ENCODE measurements at places on chromosomes 11 and 22.

DNA sequence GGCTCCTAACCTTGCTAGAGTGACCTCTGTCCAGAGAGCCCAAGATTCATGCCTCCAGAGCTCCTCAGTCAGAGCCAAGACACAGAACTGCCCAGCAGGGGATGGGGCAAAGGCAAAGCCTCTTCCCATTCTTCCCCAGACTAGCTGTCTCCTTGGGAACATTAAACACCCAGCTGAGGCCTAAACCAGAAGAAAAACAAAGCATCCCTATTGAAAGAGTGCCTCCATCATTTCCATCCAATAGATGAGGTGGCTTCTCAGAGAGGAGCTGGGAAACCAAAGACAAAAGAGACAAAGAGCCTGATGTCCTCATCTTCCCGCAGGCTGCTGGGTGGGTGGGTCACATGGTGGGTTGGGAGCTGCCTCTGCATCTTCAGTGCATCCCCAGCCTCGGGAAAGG, 37.4 kb downstream of the COMMD9 start:
- DNase-seq: no peak

GRCh38 chr11:116310226-116310625, 462.6 kb downstream of the BUD13 start:
- DNase-seq: no peak

DNA sequence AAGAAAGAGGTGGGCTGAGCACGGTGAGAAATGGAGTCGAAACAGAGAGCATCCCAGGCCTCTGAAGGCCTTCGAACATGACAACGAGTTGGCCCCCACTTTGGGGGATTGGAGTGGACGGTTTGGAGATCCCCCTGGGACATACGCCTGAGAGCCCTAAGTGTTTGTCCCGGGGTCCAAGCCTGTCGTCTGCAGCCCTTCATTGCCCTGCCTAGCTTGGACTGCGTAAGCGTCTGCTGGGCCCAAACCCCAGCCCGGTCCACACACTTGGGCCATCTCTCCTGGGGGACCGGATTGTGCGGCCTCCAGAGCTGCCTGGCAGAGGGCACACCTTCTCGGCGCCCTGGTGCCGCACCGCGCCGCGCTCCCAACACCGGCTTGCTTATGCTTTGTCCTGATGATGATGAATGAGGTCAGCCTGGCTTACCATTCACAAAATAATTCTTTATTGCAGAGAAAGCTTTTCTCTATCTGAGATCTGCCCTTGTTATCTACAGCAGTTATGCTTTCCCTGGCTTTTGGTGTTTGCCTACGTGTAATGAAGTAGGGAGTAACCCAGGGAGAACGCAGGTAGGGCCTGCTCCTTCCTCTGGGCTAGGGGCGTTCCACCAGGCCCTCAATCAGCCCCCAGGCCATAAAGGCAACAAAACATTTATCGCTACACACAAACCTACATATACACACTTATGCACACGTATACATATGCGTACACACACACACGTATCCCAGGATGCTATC, 85.9 kb upstream of the PPARA start:
- no peak for DNase-seq

DNA sequence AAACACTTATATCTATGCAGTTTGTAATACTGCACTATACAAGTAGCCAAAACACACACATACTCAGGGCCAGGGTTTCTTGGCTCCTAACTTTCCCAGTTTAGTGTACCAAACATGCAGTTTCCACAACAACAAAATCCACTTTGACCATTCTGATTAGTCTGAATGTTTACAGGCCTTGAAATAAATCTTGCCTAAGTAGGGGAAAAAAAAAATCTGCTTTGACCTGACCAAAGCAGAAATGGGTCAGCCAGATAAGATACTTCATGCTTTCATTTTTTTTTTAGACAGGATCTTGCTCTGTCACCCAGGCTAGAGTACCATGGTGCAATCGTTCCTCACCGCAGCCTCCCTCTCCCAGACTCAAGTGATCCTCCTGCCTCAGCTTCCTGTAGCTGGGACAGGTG, 10.1 kb downstream of the PRR14L start:
- no peak for DNase-seq

DNA sequence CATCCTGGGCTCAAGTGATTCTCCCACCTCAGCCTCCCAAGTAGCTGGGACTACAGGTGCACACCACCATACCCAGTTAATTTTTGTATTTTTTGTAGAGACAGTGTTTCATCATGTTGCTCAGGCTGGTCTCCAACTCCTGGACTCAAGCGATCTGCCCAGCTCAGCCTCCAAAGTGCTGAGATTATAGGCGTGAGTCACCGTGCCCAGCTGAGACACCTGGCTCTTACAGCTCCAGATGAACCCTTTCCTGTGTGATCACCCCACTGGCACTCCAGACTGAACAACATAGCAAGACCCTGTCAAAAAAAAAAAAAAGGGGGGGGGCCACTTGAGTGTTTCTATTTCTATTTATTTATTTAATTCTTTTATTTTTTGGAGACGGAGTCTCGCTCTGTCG, 1.0 kb upstream of the ADSL start:
- DNase-seq: peak; percentile 82

- no peak for DNase-seq
Observed at GRCh38 chr11:57761301-57762234, at the start of gene CTNND1. Gene CTNND1, plus strand, starts transcription at chr11:57761802. Its CDS starts 29,677 bp downstream, at chr11:57791479.

- peak; percentile 74 for DNase-seq
Observed at GRCh38 chr11:102306048-102306597, 11.2 kb upstream of the BIRC3 start.

- peak; percentile 15 for DNase-seq
Observed at GRCh38 chr22:45164270-45165088, 754 bp downstream of the NUP50 start.

DNA sequence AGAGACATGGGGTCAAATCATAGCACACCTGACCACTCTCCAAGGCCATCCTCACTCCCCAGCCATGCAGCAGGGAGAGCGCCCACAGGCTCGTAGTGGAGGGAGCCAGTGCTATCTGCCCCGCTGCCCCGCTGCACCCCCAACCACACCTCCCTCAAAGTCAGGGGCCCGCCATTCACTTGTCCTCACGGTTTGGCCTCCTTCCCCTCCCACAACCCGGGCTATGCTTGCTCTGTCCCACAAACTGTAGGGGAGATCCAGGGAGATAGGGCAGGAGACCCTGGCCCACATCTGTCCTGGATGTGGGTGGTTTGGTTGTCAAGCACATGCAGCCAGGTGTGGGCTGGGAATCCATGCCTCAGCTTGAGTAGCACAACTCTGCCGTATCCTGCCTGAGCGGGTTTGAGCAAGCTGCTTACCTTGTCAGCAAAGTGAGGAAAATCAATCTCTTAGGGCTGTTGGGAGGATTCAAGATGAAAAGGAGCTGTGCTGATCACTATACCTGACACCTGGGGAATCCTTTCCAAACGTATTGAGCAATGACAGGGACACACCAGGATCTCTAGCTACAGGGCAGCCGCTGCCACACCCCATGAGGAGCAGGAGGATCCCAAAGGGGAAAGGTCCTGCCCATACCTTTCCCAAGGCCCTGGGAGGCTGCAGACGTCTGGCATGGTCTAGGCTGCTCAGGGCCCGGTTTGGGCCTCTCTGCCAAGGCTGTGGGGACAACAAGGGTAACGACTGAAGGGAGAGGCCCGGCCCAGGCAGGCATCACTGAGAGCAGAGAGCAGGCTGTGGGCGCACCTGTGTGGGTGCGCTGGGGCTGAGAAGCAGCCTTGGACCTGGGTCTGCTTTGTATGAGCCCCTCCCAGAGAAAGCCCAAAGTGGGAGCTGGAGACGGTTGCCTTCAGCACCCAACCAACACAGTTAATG, 23.3 kb downstream of the KCNJ5 start:
- DNase-seq: no peak

DNA sequence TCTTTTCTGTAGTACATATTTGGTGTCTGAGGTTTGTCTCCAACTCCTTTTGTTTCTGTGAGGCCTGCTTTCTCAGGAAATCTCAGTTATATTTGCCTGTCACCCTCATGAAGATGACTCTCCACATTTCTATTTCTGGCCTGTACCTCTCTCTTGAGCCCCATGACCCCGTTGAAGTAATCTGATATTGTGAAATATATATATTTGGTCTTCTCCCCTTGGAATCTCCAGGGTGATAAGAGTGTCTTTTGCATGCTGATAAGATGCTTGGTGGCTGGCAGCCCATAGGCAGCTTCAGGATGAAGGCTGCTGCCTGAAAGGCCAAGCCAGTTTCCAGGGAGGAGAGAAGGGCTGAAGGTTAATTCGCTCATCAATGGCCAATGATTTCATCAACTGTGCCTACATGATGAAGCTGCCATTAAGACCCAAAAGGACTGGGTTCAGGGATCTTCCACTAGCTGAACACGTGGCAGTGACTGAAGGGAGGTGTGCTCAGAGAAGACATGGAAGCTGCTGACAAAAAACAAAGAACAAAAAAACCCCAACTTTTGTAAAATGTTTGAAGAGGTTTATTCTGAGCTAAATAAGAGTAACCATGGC, 67.4 kb downstream of the MICAL2 start:
- DNase-seq: no peak

GRCh38 chr11:124168796-124169195, 14.3 kb upstream of the OR10D3 start:
- DNase-seq: no peak

- no peak for DNase-seq
Observed at GRCh38 chr22:21916309-21916918, 36.2 kb downstream of the PPM1F start.

DNA sequence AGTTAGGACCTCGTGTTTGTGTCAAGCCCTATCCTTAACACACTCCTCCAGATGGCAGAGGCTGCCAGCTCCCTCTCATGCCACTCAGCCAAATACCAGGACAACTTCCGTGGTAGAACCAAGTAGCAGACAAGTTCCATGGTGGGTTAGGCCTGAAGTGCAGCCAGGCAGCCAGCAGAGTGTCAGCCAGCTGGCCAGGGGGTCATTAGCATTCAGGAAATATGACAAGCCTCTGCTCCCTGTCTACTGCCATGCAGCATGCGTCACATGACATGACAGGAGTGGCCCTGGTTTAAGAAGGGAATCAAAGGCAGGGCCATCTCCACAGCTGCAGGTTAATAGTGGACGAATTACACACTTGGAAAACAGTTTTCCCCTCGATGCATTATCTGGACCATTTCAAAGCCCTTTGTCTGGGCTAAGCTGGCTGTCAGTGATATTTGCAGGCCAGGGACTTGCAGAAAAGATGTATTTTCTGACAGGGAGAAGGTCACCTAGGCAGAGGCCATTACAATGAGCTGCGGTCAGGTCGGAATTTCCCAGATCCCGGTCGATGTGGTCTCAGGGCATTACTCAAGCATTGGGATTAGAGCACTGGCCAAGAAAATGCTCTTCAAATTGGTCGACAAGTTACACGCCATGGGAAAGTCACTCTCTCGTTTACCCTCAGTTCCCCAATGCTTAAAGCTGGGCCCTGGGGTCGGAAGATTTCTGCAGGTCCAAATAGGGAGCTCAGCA, 461.7 kb upstream of the CADM1 start:
- DNase-seq: no peak

- no peak for DNase-seq
Observed at GRCh38 chr11:10317151-10317755, 12.4 kb downstream of the ADM start.

GRCh38 chr11:73579641-73580434, 18.1 kb downstream of the FAM168A start:
- DNase-seq: no peak

- no peak for DNase-seq
Observed at GRCh38 chr22:36225333-36225922, 13.9 kb downstream of the APOL2 start.

DNA sequence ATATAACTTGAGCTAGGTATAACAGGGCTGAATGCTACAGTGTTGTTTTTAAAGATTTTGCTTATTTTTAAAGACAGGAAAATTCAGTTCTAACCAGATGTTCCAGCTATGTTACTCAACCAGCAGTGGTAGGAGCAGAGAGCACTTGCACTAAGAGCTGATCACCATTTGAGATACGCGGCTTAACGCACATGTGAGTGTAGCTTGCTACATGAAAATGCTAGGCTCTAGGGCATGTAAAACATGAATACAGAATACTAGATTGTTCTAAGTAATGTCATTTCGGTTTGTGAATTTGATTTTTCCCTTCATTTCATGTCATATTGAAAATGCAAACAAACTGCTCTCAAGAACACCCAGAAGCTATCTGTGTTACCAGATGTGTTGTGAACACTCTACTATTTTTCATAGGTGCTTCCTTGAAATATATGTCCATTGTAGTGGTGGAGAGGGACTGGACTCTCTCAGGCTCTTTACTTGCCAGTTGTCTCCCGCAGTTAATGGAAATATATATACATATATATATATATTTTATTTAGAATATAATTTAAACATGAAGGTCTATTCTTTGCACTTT, 10.8 kb upstream of the TECTA start:
- no peak for DNase-seq
